Natural killer cell (primary cell): ENCODE measurements at places on chromosomes 12 and 14.
A peak's percentile ranks its signal among the peaks of the same experiment; 100 is the strongest.

GRCh38 chr14:102854091-102854703 is 68.3 kb upstream of the AMN start:
- peaks cover 7% of the 10 kb centered on the region for H3K4me1 ChIP-seq
- H3K4me3 ChIP-seq = no peak overlapping the region
- H3K27me3 ChIP-seq = no peaks in the 10 kb centered on the region
- DNase-seq = no peak

GRCh38 chr14:67881225-67881624 is 61.6 kb downstream of the RAD51B start:
- peaks cover 16% of the 10 kb centered on the region for H3K4me1 ChIP-seq
- peak overlapping the region; percentile 40 for H3K27ac ChIP-seq
- DNase-seq = peak; percentile 38
- no peaks in the 10 kb centered on the region for H3K36me3 ChIP-seq
- no peaks in the 10 kb centered on the region for H3K27me3 ChIP-seq

- DNase-seq = no peak
- H3K27me3 ChIP-seq = no peaks in the 10 kb centered on the region
- H3K27ac ChIP-seq = no peak overlapping the region
- no peak overlapping the region for H3K4me3 ChIP-seq
- no peaks in the 10 kb centered on the region for H3K4me1 ChIP-seq
- H3K36me3 ChIP-seq = peaks cover 7% of the 10 kb centered on the region
These were observed 17.7 kb downstream of the DNAL1 start for GRCh38 chr14:73662487-73662943.

DNA sequence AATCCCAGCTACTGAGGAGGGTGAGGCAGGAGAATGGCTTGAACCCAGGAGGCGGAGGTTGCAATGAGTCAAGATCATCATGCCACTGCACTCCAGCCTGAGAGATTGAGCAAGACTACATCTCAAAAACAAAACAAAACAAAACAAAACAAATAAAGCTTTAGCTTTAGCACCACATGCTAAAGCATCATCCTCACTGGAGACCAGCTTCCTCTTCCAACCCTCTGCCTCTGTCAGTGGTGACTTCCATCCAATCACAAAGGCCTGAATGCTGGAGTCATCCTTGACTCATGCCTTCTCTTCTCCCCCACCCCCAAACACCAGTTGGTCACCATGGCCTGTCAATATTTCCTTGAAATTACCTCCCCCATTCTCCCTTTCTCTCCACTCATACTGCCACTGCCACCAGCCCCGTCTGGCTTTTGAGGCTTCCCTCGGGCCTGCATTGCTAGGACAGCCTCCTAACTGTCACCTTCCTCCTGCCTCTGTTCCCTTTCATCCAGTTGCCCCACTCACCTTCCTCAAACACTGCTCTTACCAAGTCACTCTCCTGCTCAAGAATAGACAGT is 1.4 kb downstream of the ZNF385A start:
- H3K27me3 ChIP-seq = no peaks in the 10 kb centered on the region
- H3K4me3 ChIP-seq = no peak overlapping the region
- H3K36me3 ChIP-seq = no peaks in the 10 kb centered on the region
- peaks cover 32% of the 10 kb centered on the region for H3K4me1 ChIP-seq

GRCh38 chr12:10641735-10642500 is 28.5 kb upstream of the MAGOHB start:
- H3K4me1 ChIP-seq = no peaks in the 10 kb centered on the region
- no peaks in the 10 kb centered on the region for H3K27me3 ChIP-seq
- H3K36me3 ChIP-seq = no peaks in the 10 kb centered on the region
- no peak overlapping the region for H3K27ac ChIP-seq
- DNase-seq = no peak

DNA sequence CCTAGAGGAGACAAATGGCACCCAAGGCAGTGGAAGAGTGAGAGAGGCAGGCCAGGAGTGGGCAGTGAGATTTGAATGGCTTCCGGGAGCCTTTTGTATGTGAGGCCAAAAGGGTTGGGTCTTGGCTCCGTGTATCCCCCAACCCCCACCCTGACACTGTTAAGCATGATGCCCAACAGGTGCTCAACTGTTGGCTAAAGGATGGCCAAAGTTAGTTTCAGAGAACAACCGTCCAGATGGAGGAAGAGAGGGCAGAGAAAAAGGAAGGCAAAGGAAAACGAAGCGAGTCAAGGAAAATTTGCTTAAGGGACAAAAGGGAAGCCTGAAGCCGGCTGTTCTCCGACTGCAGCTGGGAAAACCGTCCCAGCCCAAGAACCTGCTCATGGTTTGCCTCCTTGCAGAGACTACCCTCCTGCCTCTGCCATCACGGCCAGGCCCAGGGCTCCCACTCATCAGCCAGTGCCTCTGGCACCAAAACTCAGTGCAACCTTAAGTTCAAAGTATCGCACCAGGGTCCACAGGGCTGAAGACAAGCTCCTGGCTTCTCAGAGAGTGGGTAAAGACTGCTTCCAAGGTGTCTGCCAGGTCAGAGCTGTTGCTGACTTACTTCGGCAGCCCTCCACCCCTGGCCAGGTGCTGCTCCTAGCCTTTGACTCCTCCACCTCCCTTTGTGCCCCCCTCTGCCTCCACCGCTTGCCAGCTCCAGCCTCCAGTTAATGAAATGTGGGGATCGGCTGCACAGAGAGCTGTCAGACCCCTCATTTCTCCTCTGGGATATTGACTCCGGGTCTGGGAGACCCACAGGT is 4.2 kb upstream of the C1QL4 start:
- no peak for DNase-seq
- no peak overlapping the region for H3K27ac ChIP-seq
- no peaks in the 10 kb centered on the region for H3K36me3 ChIP-seq
- H3K4me3 ChIP-seq = no peak overlapping the region
- H3K4me1 ChIP-seq = peaks cover 58% of the 10 kb centered on the region

DNA sequence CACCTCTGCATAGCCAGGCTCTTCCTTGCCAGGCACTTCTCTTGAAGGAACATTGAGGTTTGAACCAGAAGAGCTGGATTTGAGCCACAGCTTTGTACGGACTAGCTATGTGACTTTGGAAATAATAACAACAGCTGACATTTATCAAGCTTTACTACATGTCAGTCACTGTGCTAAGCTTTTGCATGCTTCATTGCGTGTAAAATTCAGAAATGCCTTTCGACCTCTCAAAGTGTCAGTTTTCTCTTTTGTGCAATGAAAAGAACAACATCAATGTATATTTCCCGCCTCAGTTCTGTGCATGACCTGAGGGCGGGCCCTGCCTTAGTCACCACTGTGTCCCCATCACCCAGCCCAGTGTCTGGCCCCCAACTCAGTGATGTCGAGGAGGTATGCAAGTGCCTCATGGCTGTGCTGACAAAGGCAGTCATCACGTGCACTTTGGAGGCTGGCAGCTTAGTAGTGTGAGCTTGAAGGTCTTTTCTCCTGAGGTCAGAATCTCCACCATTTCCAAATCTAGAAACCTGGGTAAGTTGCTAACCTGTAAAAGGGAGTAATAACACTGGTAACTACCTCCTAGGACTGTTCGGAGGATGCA is 17.9 kb upstream of the AQP2 start:
- H3K36me3 ChIP-seq = no peaks in the 10 kb centered on the region
- no peak overlapping the region for H3K27ac ChIP-seq
- no peaks in the 10 kb centered on the region for H3K27me3 ChIP-seq
- no peak for DNase-seq

- H3K4me3 ChIP-seq = no peak overlapping the region
- H3K4me1 ChIP-seq = no peaks in the 10 kb centered on the region
- no peak overlapping the region for H3K27ac ChIP-seq
- peaks cover 2% of the 10 kb centered on the region for H3K27me3 ChIP-seq
These were observed 123.1 kb downstream of the GALC start for GRCh38 chr14:87869619-87870583.

GRCh38 chr14:33646692-33647260 is 304.1 kb downstream of the EGLN3 start:
- no peak for DNase-seq
- H3K27ac ChIP-seq = no peak overlapping the region
- no peaks in the 10 kb centered on the region for H3K36me3 ChIP-seq

DNA sequence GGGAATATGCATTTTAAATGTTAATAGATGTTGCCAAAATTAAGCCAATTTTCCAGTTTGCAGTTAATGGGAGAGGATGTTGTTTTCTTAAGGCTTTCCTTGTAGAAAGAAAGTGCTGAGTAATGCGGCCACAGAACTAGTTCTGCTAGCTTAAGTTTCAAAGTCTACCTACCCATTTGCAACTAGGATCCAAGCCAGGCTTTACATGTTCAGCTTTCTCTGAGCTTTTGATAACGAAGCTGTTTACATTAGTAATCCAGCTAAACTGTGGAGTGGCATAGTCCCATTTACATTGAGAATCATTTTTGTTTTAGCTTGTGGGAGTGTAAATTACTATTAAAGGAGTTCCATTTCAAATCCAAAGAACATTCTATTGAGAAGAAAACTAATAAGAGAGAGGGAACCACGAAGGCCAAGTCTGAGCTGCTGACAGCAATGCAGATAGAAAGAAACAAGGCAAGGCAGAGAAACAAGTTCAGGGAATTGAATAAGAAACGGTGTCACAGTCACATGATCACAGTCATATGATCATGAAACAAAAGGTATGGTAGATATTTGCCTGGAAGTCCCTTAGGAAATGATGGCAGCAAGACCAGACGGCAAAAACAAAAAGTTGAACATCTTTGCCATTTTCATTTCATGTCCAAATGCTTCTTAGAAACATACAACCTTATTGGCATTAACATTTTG is 274.9 kb downstream of the PAWR start:
- no peaks in the 10 kb centered on the region for H3K4me1 ChIP-seq
- DNase-seq = no peak
- no peak overlapping the region for H3K4me3 ChIP-seq
- no peaks in the 10 kb centered on the region for H3K27me3 ChIP-seq

- H3K4me1 ChIP-seq = no peaks in the 10 kb centered on the region
- no peaks in the 10 kb centered on the region for H3K27me3 ChIP-seq
- no peak overlapping the region for H3K27ac ChIP-seq
- no peak for DNase-seq
These were observed 1007.0 kb upstream of the LRFN5 start for GRCh38 chr14:40599725-40600124.

- H3K27me3 ChIP-seq = no peaks in the 10 kb centered on the region
- no peaks in the 10 kb centered on the region for H3K4me1 ChIP-seq
- no peak for DNase-seq
- H3K4me3 ChIP-seq = no peak overlapping the region
These were observed 415.3 kb downstream of the SOX5 start for GRCh38 chr12:23534196-23534595.
